Effector CD4-positive, alpha-beta T cell (primary cell): ENCODE measurements at places on chromosomes 2 and 18.

DNA sequence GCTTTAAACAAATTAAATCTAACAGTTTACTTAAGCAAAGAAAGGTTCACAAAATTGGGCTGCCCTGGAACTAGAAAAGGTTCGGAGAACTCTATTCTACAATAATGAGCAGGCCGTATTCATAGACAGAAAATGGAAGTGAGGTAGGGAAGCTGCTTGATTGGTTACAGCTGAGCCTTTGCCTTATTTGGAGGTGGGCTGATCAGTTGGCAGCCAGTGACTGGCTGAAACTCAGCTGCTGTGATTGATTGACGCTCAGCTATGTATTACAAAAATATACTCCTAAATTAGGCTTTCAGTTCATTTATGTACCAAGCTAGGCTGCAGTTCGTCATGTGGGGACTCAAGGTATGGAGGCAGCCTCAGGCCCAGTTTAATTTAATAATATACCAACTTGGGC, 42.3 kb upstream of the TTR start:
- DNase-seq = no peak

DNA sequence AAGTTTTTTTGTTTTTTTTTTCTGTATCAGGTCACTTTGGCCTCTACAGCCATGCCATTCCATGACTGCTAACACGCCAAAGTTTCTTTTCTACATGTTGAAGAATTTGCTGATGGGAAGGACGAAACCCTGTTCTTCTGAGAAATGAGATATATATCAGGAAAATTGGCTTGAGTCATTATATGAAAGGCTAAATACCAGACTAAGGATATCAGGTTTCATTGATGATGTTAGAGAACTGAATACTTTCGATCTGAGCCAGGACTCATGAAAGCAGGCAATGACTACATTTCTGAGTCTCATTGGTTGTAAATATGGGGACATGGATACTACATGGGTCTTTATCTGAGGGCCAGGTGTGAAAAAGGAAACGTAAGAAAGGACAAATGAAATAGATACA, 181.4 kb downstream of the OSR1 start:
- DNase-seq = no peak

- peak; percentile 15 for DNase-seq
Observed at GRCh38 chr18:35143622-35144596, 96.9 kb upstream of the ZNF397 start.

GRCh38 chr2:236334122-236334876, 70.1 kb upstream of the ASB18 start:
- DNase-seq = no peak

- DNase-seq = no peak
Observed at GRCh38 chr2:18368008-18368407, 192.4 kb downstream of the RDH14 start.
